Adipocyte (in vitro differentiated cells): ENCODE measurements at places on chromosomes 7 and 10.

DNA sequence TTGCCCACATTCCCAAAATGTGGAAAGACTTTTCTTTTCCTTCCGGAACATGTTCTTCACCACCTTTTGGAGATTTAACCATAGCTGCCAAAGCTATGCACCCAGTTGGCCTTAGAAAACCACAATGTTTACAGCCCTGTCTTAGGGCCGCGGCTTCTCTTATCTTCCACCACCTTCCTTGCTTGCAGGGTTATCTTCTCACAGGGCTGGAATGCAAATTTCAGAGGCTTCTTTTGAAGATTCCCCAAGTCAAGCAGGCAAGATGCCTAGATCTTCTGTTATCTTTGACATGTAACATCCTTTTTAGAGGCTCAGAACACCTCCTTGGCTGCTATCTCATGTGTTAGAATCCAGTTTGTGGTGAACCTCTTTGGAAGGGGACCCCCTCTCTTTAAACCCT lies 11.1 kb downstream of the KCTD7 start:
- DNase-seq = no peak

DNA sequence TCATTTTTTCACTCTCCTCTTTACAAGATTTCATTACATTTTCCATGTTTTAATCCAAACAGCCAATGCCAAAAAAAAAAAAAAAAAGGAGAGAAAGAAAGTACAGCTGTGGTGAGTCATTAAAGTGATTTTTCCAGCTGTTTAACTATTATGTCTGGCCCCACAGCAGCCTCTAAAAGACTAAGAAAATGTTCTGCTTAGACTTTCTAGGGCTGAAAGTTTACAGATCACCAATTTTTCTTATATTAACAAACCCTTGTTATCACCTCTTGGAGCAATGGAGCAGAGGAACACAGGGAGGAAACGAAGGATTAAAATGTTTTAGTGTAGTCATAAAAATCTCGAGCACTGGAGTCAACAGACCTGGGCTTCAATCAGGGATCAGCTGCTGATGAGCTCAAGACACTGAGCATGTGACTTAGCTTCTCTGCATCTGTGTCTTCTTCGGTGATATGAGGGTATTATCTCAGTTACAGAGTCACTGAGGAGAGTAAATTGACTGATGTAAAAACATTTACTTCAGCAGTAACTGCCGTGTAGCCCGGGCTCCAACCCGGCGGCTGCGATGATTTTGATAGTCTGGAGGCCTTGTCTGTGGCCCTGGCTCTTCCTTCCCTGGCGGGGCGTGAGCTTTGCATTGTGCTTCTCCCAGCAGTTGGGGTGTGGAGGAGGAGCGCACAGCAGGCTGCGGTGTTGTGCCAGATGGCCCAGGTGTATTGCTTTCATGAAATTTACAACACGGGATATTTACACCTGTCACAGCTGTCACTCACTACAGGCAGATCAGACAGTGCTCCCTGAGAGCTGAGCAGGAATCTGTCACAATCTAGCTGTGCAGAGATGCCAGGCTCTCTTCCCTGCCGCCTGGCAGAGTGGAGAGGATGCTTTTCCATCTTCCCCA lies 298.3 kb upstream of the FZD8 start:
- DNase-seq = peak; percentile 49

DNA sequence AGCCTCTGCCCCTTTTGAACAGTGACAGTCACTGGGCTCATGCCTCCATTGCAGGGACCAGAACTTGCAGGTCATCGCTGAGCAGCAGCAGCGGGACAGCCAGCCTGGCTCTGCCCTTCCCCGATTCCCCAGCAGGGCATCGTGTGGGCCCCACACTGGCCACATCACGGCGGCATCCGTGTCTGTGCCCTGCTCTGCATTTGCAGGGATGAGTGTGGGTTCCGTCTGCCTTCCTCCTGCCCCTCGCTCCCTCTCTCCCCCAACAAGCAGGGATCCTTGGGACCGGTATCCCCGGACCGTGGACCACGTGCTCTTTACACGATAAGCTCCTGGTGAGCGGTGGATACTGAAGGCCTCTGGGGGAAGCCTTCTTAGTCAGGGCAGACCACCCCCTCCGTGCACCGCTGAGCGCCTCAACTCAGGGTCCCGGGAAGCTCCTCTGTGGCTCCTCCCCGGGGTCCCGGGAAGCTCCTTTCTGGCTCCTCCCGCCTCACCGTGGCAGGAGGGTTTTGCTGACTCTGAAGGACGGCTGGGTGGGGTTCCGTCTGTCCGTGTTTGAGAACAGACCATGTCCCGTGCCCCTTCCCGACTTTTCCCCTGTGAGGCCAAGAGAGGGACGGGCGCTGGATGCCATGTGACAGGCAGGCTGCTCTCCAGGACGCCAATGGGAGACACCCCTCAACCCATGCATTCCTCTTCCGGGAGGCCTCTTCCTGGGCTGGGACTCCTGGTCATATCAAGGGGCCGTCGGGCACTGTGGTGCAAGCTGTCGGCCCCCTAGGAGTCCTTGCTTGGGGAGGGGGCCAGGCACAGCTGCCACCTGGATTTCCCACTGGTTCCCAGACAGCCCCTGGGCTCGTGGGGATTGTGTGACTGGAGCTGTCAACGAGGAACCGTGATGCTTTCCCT lies 23.5 kb upstream of the NKX6-2 start:
- no peak for DNase-seq

DNA sequence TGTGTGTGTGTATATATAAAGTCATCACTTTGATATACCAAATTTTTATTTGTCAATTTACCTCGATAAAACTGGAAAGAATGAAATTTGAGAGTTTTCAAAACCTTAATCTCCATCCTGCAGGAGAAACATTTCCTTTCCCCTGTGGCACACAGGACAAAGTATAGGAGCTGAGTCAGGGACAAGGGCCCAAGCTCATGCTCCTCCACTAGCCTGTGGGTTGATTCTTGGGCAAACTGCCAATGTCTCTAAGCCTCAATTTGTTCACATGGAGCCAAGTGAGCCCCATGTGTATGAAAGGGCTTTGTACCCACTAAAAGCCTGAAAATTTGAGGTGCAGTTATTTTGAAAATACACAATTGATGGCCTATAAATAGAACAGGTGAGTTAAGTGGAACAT lies 60.3 kb upstream of the IL6 start:
- peak; percentile 42 for DNase-seq

- DNase-seq = no peak
Measured at GRCh38 chr10:105150259-105150880, 509.3 kb downstream of the SORCS3 start.

DNA sequence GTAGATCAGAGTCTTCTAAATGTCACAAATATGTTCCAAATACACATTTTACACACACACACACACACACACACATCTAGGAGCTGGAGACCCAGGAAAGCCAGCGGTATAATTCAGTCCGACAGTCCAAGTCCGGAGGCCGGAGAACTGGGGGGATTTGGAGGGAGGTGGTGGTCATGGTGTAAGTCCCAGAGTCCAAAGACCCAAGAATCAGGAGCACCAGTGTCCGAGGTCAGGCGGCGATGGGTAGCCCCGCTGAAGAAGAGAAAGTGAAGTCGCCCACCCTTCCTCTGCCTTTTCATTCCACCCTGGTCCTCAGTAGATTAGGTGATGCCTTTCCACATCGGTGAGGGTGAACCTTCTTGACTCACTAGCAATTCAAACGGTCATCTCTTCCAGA lies 154.8 kb downstream of the CAMK1D start:
- no peak for DNase-seq

DNA sequence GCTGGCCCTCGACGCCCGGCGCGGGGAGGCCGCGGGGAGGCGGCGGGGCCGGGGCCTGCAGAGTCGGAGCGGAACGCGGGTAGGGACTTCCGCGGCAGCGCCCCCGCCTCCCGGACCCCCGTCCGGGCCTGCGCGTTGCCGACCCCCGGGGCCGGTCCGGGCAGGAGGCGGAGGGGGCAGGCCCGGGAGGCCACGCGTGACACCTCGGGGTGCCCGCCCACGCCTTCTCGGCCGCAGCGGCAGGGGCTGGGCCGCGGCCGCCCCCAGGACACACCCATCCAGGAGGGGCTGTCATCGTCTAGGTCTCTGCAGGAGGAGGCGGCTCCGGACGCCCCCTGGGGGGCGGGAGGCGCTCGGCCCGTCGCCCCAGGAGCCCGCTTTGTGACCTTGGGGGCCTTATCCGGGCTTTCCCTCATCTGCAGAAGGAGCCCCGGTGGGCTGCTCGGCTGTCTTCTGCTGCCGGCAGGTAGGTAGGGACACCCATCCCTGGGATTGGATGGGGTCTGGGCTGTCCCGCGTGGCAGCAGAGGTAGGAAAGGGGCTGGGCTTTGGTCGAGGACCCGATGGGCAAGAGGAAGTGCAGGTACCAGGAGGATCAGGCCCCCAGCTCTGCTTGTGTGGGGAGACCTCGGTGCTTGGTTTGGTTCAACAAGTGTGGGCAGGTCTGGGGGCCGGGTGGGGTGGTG lies 569 bp downstream of the ZNF316 start:
- peak; percentile 60 for DNase-seq

DNA sequence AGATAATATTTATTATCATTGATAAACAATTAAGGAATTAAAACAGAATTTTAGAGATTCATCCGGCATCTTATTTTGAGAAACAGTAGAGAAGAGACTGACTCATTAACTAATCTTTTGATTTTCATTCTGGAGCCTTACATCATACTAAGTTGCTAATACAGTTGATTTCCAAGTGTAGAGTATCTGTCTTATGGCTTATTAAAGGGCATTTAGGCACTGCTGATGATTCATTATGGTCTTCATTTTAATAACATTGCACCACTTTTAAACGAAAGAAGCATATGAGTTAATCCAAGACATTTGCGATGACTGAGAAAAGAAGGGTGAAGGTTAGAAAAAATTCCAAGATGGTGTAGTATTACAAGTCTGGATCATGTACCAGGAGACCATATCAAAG lies 186.0 kb upstream of the CACNA2D1 start:
- DNase-seq = no peak

DNA sequence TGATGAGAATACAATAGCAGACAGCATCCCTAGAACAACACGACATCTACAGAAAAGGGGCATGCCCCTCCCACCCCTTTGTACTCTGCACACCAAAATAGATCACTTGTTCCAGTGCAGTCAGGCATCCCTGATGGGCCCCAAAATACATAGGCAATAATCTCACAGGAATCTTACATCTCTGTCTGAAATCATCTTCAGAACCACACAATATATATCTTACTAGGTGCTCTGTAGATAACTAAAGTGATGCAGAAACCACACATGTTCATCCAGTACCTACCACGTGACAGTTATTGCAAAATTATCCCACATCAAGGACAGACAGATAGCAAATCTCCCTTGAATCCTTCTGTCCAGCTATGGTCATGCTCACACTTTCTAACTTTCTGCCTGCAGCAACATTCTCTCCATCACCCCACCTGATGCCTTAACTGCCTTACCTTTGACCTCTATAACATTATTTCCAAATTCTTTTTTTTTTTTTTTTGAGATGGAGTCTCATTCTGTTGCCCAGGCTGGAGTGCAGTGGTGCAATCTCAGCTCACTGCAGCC lies 30.7 kb downstream of the ST8SIA6 start:
- DNase-seq = peak; percentile 15
